ENCODE measurements at places on chromosomes 5 and 9. TPM values are rescaled to one million over a fixed set of nuclear protein-coding genes. Genes with fewer than 3 reads are reported as not detected.
A peak's percentile ranks its signal among the peaks of the same experiment; 100 is the strongest.

GRCh38 chr5:56585999-56586691 is 229.2 kb upstream of the MAP3K1 start:
- H3K27me3 ChIP-seq, result no peaks in the 10 kb centered on the region
- no peak for DNase-seq
- H3K36me3 ChIP-seq, result no peaks in the 10 kb centered on the region
- peak overlapping the region; percentile 12 for H3K4me3 ChIP-seq

DNA sequence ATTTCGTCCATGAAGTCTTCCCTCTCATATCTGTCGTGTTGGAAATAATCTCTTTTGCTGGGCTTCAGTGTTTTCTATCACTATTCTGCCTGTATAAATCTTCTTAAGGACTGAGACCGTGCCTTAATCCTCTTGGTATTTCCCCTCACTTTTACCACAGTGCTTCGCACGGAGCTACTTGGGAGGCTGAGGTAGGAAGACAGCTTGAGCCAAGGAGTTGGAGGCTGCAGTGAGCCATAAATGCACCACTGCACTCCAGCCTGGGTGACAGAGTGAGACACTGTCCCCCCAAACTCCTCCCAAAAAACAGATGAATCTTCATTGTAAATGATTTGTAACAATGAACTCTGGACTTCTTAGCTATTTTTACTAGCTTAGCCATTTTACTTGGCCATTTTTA is 57.8 kb downstream of the PHAX start:
- H3K36me3 ChIP-seq, result no peaks in the 10 kb centered on the region
- H3K4me3 ChIP-seq, result no peak overlapping the region
- no peaks in the 10 kb centered on the region for H3K27me3 ChIP-seq
- H3K4me1 ChIP-seq, result no peaks in the 10 kb centered on the region
- no peak for DNase-seq

DNA sequence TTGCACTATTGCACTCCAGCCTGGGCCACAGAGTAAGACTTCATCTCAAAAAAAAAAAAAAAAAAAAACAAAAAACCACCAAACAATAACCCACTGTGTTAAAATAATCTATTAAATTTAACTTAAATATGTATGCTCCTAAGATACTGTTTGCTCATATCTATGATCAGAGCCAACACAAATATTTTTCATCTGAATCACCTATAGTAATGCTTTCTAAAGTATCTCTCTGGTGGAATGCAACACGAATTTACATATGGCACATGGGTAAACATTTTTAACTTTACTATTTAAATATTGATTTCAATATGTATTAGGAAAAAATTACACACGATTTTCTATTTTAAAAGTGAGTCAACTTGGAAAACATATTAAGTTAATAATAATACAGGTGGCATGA is 196.4 kb downstream of the RFX3 start:
- H3K27ac ChIP-seq, result no peak overlapping the region
- DNase-seq, result no peak
- no peaks in the 10 kb centered on the region for H3K27me3 ChIP-seq
- no peaks in the 10 kb centered on the region for H3K36me3 ChIP-seq
- no peaks in the 10 kb centered on the region for H3K4me1 ChIP-seq
- H3K4me3 ChIP-seq, result no peak overlapping the region

DNA sequence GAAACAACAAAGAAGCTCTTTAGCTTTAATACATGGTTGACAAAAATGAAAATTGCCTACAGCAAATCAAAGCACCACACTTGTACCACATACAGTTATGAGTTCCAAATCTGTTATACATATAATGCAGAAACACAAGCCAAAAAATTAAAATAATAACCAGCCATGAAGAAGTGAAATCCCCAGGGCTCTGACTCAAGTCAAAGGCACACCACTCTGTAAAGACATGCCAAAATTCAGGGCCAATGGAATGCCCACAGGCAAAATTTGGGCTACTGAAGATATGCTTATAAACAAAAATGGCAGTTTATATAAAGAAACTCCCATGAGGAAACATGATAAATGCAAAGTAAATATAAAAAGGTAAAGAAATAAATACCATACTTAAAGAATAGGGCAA is 29.0 kb downstream of the THBS4 start:
- no peaks in the 10 kb centered on the region for H3K4me1 ChIP-seq
- no peak for DNase-seq
- H3K27ac ChIP-seq, result no peak overlapping the region
- no peaks in the 10 kb centered on the region for H3K36me3 ChIP-seq
- H3K27me3 ChIP-seq, result no peaks in the 10 kb centered on the region

- no peaks in the 10 kb centered on the region for H3K27me3 ChIP-seq
- DNase-seq, result no peak
- H3K4me1 ChIP-seq, result no peaks in the 10 kb centered on the region
- no peak overlapping the region for H3K4me3 ChIP-seq
- H3K36me3 ChIP-seq, result no peaks in the 10 kb centered on the region
- no peak overlapping the region for H3K27ac ChIP-seq
Observed at GRCh38 chr5:35354751-35355150, 124.5 kb upstream of the PRLR start.

- H3K4me1 ChIP-seq, result no peaks in the 10 kb centered on the region
- H3K4me3 ChIP-seq, result no peak overlapping the region
Observed at GRCh38 chr9:79129865-79130480, 441.8 kb upstream of the TLE4 start.

GRCh38 chr9:135074354-135075233 is 12.9 kb upstream of the OLFM1 start:
- H3K27me3 ChIP-seq, result no peaks in the 10 kb centered on the region
- H3K36me3 ChIP-seq, result no peaks in the 10 kb centered on the region
- H3K4me3 ChIP-seq, result peak overlapping the region; percentile 88
- no peaks in the 10 kb centered on the region for H3K4me1 ChIP-seq
- DNase-seq, result no peak
- no peak overlapping the region for H3K27ac ChIP-seq

GRCh38 chr5:97919719-97920118 is 736.7 kb upstream of the RIOK2 start:
- no peak overlapping the region for H3K4me3 ChIP-seq
- H3K4me1 ChIP-seq, result no peaks in the 10 kb centered on the region
- no peaks in the 10 kb centered on the region for H3K36me3 ChIP-seq
- no peak overlapping the region for H3K27ac ChIP-seq

Gene NUDCD2
- 7.2 TPM for total RNA-seq

Gene SIL1
- 29.9 TPM for total RNA-seq

Gene PCDHGA6
- total RNA-seq, result 8.3 TPM

Gene DIRAS2
- 1.2 TPM for total RNA-seq

Gene ZNF454
- 4.2 TPM for total RNA-seq

All from breast epithelium (tissue), 4 donors.